Stimulated activated CD8-positive, alpha-beta memory T cell treated with anti-CD3 and anti-CD28 coated beads, Interleukin-12 subunit alpha, Interleukin-12 subunit beta, amount 100 ng/mL, for 1 hour (primary cell): ENCODE measurements at places on chromosomes 1 and 21.

DNA sequence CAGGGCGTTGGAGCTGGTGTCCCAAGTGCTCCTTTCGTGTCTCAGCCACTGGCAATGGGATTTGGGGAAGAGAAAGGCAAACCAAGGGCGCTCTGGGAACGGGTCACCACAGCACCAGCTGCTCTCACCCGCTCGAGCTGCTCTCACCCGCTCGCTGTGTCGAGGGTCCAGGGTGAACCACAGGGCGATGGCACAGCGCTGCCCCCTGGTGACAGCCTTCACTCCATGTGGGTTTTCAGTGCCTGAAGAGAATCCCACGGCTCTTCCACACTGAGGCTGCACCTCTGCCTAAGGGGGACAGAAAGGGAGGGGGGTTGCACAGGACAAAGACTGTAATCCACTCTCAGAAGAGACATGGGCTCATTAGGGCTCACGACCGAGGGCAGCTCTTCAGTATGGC, 7.1 kb upstream of the CLDN19 start:
- DNase-seq = peak; percentile 30

DNA sequence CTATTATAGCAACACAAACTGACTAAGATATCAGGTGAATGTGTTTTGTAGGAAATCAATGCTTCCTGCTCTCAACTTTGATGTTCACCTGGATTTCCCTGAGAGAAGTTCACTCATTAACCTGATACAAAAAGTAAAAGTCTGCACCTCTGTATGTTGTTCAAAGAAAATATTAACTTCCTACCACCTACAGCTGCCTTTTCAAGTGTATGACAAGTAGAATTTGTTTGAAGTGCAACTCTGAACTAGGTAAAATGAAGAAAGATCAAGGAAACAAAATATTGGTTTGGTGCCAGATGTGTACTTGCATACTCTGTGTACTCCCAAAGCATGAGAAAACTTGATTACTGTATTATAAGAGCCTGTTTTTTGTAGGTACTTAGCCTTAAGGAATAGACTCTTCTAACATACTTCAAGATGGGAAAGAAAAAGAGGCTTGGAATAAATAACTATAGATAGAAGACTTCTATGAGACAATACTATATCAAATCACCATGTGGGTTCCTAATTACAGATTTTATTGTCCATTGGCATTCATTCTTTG, 193.4 kb downstream of the APP start:
- DNase-seq = no peak

GRCh38 chr1:29096231-29096886, 27.3 kb downstream of the TMEM200B start:
- DNase-seq = no peak

DNA sequence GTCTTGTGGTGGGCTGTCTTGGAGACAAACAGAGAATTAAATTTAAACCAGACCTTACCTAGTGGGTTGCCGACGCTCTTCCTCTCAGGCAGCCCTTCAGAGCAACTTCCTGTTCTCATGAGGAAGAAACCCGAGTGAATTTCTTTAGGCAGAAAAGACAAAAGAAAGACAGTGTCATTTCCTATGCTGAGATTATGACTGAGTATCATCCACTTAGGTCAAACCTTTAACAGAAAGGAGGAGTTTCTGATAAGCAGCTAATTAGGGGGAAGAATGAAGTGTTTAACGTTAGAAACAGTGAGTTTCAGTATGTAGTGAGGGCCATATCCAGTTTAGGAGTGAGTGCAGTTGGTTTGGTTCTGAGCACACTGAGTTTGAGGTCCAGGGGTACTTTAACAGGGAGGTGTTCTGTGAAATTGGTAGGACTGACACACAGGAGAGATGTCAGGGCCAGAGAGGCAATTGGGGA, 38.7 kb downstream of the FASLG start:
- DNase-seq = no peak

GRCh38 chr1:222896630-222897526, 82.0 kb downstream of the DISP1 start:
- no peak for DNase-seq

- no peak for DNase-seq
Observed at GRCh38 chr1:55315552-55315951, 100.4 kb upstream of the USP24 start.

DNA sequence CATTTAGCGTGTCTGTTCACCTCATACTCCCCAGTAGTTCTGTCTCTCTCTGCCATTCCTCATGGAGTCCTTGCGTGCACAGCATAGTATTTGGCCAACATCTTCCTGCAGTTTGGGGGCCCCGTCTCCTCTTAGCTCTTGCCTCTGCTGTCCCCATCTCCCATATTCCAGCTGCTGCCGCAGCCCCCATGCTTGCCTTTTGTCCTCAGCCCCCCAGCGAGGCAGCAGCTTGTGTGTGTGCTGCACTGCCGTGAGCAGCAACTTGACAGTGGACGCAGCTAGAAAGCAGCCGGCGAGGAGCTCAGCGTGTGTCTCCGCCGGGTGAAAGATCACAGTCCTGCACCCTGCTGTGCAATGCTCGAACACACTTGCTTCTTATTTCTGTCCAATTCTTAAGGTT, 164.2 kb upstream of the COL6A1 start:
- DNase-seq = no peak
